ENCODE measurements at places on chromosomes 3 and 15.

- no peak for DNase-seq
These were observed 360.2 kb downstream of the MAGI1 start for GRCh38 chr3:65678516-65678915.

DNA sequence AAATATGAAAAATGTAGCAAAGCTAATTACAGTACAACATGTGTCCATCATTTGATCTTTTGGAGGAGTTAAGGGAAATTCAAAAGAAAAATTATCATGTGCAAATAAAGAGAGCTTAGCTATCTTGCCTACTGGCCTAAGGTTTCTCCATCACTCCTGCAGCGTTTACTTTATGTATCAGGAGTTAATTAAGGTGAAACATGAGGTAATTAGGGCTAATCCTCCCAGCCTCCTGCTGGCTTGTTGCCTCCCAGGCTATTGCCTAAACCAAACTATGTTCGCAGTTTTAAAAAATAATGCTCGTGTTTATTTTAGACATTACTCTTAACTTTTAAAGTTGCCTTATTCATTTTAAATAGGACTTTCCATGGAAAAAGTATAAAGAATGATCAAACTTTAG is 367.5 kb downstream of the ROBO2 start:
- DNase-seq: no peak

DNA sequence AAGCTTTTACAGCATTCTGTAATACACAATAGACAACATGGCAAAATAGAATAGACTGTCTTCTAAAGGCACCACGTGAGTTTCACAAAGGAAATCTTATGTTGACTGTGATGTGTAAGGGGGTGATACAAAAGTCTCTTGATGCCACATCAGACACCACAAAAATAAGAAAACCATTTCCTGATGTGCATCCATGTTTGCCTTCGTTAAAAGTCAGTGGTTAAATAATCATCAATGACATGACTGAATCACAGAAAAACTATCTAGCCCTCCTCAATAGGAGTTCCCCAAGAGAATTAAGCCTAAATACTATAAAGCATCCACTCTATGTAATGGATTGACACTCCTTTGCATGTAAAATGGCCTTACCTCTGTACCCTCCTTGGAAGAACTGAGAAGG is 198.6 kb upstream of the SLC2A2 start:
- no peak for DNase-seq

DNA sequence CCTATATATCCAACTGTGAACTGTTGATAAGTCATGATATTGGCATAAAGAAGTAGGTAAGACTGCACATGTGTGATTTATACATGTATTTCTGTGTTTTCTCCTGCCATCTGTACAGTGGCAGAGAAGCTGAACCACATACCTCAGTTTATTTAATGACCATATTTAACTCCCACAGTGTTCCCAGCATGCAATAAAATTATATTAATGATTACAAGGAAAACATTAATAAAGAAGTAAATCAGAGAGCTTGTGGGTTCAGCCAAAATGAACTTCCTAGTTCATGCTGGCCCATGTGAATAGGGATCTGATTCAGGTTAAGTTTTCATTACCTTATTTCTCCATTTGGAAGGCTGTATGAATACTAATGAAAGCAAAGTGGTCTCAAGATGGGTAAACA is 439.2 kb downstream of the CNTN6 start:
- DNase-seq: no peak

DNA sequence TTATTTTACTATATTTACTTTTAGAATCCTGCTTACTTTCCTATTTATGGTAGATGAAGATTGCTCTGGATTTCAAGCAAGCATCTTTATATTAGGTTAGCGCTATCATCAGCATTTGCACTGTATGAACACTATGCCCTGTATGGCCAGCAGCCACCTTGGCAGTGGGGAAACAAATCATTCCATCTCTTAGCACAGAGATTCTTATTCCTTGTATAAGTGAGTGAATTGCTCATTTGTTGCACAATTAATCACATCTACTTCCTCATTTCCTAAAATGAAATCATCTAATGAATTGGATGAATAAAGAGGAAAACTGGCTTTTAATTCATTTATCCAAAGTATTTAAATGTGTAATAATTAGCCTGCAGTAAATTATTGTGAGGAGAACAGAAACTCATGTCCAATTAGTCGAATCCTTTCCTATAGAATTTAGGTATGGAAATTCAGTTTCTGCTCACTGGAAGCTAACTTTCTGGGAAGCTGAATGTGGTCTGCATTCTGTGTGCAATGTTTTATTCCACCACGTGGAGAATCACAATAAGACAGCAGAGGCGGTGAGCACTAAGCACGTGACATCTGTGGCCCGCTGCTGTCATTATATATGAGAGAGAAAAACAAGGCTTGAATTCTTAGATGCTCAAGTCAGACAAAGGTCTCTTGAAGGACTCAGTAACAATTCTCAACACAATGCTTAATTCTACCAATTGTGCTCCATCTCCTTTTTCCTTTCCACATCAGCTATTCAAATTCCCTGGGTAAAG is 93.4 kb downstream of the PEX5L start:
- no peak for DNase-seq

DNA sequence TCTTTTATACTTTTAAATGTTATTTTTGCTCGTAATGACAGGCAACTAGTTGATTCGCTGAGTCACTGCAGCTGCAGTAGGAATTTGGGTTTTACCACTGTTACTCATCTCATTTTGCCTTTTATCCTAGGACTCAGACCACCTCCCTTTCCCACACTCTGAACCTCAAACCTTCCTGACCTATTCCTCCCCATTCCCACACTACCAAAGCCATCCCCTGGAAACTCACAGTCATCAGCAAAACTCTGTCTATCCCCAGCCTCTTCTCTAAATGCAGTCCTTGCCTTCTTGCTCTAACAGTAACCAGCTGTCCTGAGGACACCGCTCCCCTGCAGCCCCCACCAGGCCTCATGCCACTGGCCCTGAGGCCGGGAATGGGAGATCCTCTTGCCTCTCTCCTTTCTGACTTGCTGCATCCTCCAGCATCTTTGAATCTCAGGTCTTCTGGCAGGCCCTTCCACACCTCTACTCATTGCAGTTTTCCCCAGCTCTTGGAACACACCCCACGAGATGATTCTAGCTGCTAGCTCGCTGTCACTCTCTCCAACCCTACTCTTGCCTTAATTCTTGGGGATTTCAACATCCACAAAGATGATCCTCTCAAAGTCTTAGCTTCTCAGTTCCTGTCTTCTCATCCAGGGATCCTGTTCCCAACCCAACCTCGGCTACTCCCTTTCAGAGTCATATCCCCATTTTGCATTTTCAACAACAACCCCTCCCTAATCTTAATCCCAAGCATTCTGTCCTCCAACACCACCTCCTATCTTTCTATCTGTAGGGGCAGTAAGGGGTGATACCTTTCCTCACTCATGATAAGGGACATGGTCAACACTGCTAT is 55.9 kb upstream of the C3orf80 start:
- DNase-seq: no peak

DNA sequence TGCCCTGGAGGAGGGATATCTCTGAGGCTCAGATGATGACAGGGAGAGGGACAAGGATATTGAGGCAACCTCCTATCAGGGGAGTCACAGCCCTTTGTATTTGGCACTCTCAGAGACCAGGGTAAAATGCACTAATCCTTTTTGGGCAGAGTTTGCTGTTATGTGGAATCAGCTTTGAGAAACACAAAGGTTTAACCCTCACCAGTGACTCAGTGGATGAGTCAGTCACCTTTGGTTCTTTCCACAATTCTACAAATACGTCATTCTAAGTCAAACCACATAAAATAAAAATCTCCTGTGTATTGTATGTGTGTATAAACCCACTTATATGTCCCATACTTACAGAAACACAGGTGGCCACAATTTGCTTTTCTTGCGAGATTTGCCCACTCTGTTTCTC is 5.1 kb downstream of the LSAMP start:
- no peak for DNase-seq

- peak; percentile 90 for DNase-seq
These were observed 114.0 kb downstream of the FNDC3B start for GRCh38 chr3:172153335-172153861.

DNA sequence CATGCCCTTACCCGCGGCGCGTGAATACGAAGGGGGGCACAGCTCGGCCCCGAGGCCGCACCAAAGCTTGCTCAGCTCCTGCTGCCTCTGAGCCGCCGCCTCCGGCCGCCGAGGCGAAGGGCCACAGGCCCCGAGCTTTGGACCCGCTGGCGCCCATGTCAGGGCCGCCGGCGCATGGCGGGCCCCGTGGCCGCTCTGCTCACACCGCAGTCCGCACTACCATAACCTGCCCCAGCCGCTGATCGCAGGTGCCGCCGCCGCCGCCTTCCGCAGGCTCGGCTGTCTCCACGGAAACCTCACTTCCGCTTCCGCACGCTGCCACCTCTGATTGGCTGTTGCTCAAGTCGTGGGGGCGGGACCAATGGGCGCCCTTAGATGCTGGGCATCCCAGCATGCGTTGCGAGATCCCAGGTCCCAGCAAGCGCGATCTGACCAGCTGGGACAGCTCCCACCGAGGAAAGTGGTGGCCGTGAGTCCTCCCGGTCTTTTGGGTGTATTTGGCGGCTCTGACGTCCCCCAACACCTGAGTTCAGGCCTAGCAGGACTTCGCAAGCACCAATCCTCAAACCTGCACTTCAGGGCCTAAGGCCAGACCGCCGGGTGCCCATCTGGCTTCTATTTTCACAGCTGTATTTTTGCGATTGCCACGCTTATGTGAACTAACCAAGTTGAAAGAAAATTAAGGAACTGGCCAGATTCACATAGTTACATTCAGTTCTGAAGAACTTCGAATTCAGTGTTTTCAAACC is at the start of gene TUSC2:
TSS of gene TUSC2 (minus strand) at position 281 of the 749 bp plus-strand sequence. CDS start at position 157, 124 bp downstream.
- DNase-seq: peak; percentile 82

DNA sequence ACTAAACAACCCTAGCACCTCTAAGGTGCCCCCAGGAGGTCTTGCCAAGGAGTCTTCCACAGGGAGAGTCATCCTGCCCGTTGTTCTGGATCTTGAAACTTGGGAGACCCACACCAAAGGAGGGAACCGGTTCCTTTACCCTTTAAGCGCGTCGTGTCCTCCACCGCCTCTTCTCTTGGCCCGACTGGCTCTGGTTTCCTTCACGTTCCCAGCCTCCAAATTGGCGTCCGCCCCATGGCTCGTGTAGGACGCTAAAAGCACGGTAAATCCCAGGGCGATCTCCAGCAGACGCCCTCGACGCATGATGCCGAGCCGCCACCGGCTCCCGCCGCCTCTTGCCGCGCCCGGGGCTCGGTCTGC is 1.1 kb downstream of the FBN1 start:
- no peak for DNase-seq

DNA sequence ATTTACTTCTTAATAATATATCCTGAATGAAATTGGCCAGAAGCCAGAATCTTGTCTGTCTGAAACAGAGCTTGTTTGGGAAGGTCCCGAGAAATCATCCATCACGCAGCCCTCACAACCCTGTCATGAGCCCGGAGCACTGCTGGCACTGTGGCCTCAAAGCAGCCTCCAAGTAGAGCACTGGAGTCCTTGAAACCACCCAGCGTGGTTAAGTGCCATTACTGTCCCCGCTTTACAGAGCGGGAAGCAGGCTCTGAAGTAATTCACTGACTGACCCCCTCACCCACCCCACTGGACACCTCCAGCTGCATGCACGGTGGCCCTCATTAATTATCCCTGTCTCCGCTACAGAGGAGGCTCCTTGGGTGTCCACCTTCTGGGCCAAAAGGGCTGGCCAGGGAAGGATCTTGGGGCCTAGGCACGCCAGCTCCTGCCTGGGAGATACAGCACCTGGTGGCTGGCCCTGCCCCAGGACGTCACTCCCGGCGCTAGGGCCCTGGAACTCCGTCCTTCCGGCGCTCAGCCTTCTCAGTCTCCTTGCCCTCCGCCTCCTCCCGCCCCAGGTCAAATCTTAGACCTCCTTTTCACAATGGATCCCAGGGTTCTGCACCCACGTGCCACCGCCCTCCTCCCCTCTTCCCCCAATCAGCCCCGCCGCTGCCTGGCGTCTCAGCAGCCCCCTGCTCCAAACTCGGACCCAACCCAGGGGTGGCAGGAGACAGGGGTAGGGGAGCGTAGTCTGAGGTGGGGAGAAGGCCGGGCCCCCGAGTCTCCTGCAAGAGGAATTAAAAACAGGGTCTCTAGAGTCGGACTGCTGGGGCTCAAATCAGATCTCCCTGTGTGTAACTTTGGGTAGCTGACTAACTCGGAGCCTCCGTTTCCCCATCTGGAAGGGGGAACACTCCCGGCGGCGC is 1.1 kb downstream of the TKT start:
- no peak for DNase-seq

- no peak for DNase-seq
These were observed 43.5 kb upstream of the ULK4 start for GRCh38 chr3:42005401-42005800.

GRCh38 chr3:126136428-126137220 is 43.8 kb downstream of the ALDH1L1 start:
- DNase-seq: no peak

GRCh38 chr3:62665627-62666437 is 209.4 kb downstream of the CADPS start:
- no peak for DNase-seq

DNA sequence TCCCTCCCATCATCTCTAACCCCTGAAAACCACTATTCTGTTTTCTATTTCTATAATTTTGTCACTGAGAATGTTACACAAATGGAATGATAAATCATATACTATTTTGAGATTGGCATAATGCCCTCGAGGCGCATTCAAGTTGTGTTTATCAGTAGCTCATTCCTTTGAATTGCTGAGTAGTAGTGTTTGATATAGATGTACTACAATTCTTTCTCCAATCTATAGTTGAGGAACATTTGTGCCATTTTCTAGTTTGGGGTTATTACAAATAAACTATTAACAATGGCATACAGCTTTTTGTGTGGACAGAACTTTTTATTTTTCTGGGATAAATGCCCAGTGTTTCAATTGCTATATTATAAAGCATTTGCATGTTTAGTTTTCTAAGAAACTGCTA is 86.0 kb downstream of the CCR1 start:
- DNase-seq: no peak

- no peak for DNase-seq
These were observed 1.3 kb upstream of the SPTSSB start for GRCh38 chr3:161372321-161373260.

DNA sequence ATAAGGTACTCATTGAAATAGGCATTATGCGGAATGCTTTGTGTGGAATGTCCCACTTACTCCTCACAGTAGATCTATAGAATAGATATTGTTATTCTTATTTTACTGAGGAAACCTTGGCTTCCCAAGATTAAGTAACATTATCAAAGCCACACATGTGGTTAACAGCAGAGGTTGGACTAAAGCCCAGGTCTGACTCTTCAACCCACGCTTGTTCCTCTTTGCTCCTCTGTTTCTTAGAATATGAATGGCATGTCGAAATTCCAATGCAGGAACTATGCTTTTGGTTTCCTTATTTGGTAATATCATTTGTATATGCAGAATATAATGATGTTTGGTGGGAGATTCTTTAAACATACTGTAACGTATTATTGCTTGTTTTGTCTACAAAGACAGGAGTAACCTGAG is 818.8 kb upstream of the LMCD1 start:
- peak; percentile 31 for DNase-seq
